ENCODE measurements at places on chromosomes 3 and 15.

DNA sequence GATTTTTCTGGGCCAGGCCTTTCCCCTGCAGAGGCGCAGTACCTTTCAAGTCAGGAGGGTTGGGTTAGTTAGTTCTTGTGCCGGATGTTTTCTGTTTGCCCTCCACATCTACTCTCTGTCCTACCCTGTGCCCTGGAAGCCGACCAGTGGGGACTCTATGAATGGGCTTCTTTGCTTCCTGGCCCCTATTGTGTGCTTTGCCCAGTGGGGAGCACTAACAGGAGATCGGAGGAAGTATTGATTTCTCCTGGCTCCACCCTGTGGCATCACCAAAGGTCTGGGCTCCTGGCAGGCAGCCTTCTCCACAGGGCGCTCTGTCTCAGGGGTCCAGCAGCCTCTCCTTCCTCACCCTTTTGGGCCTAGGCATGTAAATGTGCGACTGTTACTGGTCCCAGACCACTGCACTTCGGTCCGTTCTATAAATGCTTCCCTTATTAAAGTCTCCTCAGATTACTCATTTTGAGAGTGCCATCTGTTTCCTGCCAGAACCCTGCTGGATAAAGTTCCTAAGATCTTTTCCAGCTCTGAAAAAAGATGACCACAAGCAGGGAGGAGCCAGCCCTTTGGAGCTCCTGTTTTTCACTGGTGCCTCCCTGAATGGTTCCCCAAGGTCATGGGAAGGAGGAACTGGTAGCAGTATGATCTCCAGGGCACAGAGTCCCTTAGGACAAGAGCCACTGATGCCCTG is 44.5 kb downstream of the CTDSPL start:
- DNase-seq = peak; percentile 24

DNA sequence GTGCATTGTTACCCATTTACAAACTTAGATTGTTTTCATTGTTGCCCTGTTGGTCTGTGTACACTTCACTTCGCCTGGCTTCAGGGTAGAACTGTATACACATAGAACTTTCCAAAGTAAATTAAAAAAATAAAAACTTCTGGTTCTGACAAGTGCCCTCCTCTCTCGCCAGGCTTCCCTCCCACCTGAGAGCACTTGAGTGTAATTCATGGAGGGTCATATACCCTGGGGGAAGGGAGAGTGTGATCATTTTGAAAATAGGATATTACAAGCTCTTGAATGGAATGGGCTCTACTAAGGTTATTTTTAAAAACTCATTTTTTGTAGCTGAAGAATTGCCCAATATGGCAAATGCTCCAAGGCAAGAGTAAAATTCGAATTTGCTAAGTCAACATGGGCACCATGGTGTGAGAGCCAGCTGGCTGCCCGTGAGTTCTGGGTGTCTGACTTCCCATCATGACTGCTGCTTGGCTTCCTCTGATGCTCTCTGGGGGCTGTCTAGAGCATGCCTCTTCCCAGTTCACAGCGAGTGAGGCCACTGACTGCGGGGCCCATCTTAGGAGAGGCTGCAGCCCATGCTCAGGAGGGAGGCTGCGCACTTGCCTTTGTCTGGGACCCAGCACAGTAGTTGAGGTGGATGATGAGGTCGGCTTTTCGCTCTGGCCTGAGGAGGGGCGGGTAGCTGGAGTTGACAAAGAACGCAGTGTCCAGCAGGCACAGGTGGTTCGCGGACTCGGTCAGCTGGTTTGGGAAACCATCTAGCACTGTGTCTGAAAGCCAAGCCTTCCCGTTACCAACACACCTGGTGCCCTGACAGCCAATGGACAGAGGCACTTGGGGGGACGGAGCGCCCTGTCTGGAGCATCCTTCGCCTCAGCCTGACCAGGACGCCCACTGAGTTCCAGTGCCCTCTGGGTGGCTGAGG is 13.1 kb upstream of the EHD4 start:
- DNase-seq = no peak

DNA sequence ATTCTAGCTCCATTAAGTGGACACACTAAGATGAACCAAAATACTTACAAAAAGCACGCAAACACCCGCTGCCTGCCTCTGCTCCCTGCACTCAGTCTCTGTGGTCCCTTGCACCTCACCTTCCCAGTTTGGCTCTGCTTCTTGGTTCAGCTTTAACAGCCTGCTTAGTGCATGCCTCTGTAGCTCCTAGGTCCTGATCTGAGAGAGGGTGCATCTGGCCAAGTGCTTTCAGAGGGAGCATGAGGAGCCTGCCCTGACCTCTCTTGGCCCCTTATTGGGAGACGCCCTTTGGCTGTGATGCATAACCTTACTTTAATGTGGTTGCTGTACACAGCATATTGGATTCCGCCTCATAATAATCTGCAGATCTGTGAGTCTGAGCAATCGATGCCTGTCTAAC is 21.2 kb upstream of the ATP10A start:
- no peak for DNase-seq

- peak; percentile 43 for DNase-seq
Measured at GRCh38 chr15:89088605-89089315, 504 bp downstream of the ABHD2 start.

DNA sequence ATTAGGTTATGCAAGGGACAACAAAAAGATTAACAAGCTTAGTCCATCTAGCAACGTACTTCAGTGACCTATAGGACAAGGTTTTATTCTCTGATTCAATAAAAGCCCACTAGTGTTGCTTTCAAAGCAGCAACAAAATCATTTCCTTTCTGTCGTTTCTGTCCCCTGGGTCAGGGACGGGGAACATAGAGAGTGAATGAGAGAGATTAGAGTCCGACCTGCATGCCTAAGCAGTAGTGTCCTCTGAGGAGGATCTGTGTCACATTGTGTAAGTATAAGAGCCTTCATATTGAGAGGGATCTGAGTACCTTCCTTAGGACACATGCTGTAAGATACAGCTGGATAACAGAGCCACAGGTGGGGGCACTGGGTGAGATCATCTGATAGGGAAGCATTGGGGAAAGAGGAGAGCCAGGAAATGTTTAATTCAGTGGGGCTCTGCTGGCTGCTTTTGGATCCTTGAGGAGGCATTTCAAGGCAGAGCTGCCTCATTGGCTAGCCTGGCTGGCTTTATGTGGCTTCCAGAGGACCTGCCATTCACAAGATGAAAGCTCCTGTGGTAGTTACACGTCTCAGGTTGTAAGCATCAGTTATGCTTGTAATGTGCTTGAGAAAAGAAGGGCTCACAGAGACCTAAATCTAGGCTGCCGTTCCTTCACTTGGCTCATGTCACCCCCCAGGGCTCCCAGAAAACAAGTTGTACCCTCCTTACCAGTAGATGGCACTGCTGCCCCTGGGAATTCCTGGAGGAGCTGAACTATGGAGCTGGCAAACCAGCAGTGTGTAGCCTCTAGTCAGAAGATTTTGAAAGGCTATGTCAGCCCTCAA is 2.7 kb downstream of the TMEM108 start:
- DNase-seq = peak; percentile 95

- no peak for DNase-seq
Measured at GRCh38 chr3:50415061-50415460, 55.7 kb upstream of the TMEM115 start.

GRCh38 chr3:66211779-66212178 is 9.0 kb upstream of the SLC25A26 start:
- DNase-seq = no peak

Measured in NCI-H82 (cell line).